SJSA1 (cell line): ENCODE measurements at places on chromosomes 6 and 20. TPM values are rescaled to one million over a fixed set of nuclear protein-coding genes. Genes with fewer than 3 reads are reported as not detected.
A peak's percentile ranks its signal among the peaks of the same experiment; 100 is the strongest.

RFX6 gene
- not detected in 2 replicates for total RNA-seq

EPHA7 gene
- total RNA-seq = not detected in 2 replicates

KHDC3L gene
- not detected in 2 replicates for total RNA-seq

HELZ2 gene
- total RNA-seq = 14.3 and 17.8 TPM in 2 replicates

VGLL2 gene
- total RNA-seq = 0.05 TPM in 1 of 2 replicates, not detected in the other

PDE7B gene
- total RNA-seq = not detected in 2 replicates

ZNF165 gene
- total RNA-seq = 0.08 TPM in 1 of 2 replicates, not detected in the other

DNA sequence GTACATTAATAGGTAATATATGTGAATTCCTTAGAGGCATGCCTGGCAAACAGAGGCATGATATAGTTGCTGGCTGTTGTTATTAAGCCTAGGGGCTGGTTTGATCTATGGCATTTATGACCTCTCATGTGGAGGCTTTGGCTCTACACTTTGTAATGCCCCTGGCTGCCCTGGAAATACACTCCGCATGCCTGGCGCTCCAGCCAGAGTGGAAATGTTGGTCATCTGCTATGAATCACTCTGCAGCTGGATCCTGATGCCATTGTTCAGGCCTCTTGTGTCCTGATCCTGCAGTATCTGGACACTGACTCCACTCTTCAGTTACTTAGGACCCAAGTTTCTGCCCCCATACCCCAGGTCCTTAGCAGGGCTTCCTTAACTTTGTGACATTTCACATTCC, 200.5 kb upstream of the PCSK2 start:
- H3K27me3 ChIP-seq = no peaks in the 10 kb centered on the region; the same call in 1 of the 2 replicates
- no peaks in the 10 kb centered on the region for H3K36me3 ChIP-seq
- DNase-seq = no peak
- no peak overlapping the region for H3K4me3 ChIP-seq

GRCh38 chr6:131061041-131061750, 1.8 kb downstream of the EPB41L2 start:
- H3K36me3 ChIP-seq = peaks cover 14% of the 10 kb centered on the region
- peaks cover 62% of the 10 kb centered on the region for H3K4me1 ChIP-seq
- DNase-seq = peak; percentile 52
- peak overlapping the region; percentile 50 for H3K27ac ChIP-seq

- no peak for DNase-seq
- no peak overlapping the region for H3K4me3 ChIP-seq
- H3K4me1 ChIP-seq = no peaks in the 10 kb centered on the region
- no peaks in the 10 kb centered on the region for H3K36me3 ChIP-seq
- peaks cover 22% of the 10 kb centered on the region for H3K27me3 ChIP-seq
- no peak overlapping the region for H3K27ac ChIP-seq
These were observed 151.8 kb downstream of the UNC5CL start for GRCh38 chr6:40887079-40887791.

GRCh38 chr6:110874880-110875547, 429 bp downstream of the AMD1 start:
- H3K27me3 ChIP-seq = no peaks in the 10 kb centered on the region
- peaks cover 35% of the 10 kb centered on the region for H3K4me1 ChIP-seq
- H3K4me3 ChIP-seq = peak overlapping the region; percentile 86
- H3K27ac ChIP-seq = peak overlapping the region; percentile 58

- peak overlapping the region; percentile 75 for H3K27ac ChIP-seq
- H3K36me3 ChIP-seq = no peaks in the 10 kb centered on the region
- DNase-seq = peak; percentile 88
- H3K4me3 ChIP-seq = no peak overlapping the region
These were observed 18.4 kb downstream of the SLC22A23 start for GRCh38 chr6:3438190-3439167.

GRCh38 chr20:23152902-23153301, 66.8 kb upstream of the CD93 start:
- H3K4me3 ChIP-seq = no peak overlapping the region
- no peaks in the 10 kb centered on the region for H3K36me3 ChIP-seq
- H3K27me3 ChIP-seq = no peaks in the 10 kb centered on the region
- no peak overlapping the region for H3K27ac ChIP-seq
- peaks cover 58% of the 10 kb centered on the region for H3K4me1 ChIP-seq

- H3K27ac ChIP-seq = no peak overlapping the region
- H3K4me3 ChIP-seq = no peak overlapping the region
- H3K36me3 ChIP-seq = no peaks in the 10 kb centered on the region
- peaks cover 34% of the 10 kb centered on the region for H3K4me1 ChIP-seq
- no peak for DNase-seq
These were observed 8.7 kb upstream of the GTF3C6 start for GRCh38 chr6:110949679-110950285.

DNA sequence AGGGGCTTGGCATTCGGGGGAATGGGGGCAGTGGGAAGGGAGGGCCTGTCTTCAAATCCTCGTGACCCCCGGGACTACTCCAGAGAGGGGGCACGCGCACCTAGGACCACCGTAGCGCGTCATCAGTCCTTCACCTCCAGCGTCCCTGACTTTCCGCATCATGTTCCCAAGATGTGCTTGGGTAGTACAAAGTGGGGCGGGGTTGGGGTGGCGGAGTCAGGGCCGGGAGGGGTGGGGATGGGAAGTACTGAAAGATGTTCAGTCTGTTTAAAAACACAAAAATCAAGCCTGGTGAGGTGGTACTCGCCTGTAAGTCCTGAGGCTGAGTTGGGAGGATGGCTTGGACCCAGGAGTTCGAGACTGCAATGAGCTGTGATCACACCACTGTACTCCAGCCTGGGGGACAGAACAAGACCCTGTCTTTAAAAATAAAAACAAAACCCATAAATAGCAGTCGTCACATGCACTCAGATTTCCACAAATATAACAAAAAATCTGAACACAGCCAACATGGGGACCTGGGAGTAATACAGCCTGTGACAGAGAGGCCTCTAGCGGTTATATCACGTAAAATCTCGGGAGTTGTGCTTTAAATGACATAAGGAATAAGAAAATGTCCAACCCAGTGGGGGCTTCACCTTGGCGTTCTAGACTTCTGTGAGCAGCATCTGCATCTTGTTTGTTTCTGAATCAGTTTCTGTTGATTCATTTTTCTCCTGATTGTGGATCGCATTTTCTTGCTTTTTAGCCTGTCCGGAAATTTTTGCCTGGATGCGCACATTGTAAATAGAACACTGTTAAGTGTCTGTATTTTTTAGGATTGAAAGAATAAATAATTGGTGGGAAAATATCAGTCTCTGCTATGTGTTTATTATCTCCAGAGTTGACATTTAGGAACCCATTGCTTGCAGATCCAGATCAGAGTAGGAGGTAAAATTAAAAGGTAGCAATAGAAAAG, 698 bp upstream of the LRP11 start:
- no peaks in the 10 kb centered on the region for H3K27me3 ChIP-seq
- no peak overlapping the region for H3K27ac ChIP-seq
- peak; percentile 73 for DNase-seq
- peaks cover 42% of the 10 kb centered on the region for H3K4me1 ChIP-seq
- peak overlapping the region; percentile 93 for H3K4me3 ChIP-seq

DNA sequence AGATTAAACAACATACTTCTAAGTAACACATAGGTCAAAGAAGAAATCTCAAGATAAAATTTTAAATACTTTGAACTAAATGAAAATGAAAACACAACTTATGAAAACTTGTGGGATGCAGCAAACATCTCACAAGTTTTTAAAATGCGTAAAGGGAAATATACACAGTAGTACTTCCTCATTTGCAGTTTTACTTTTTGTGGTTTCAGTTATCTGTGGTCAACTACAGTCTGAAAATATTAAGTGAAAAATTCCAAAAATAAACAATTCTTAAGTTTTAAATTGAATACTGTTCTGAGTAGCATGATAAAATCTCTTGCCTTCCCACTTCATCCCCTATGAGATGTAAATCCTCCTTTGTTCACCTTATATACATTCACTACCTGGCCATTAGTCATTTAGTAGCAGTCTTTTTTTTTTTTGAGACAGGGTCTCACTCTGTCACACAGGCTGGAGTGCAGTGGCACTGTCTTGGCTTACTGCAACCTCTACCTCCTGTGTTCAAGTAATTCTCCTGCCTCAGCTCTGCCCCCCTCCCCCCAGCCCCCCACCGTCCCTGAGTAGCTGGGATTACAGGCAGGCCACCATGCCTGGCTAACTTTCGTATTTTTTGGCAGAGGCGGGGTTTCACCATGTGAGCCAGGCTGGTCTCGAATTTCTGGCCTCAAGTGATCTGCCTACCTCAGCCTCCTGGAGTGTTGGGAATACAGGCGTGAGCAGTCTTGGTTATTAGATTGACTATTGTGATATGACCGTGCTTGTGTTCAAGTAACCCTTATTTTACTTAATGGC, 154.6 kb upstream of the AHI1 start:
- no peaks in the 10 kb centered on the region for H3K27me3 ChIP-seq
- no peak overlapping the region for H3K4me3 ChIP-seq
- no peak for DNase-seq
- H3K27ac ChIP-seq = no peak overlapping the region
- no peaks in the 10 kb centered on the region for H3K36me3 ChIP-seq
- no peaks in the 10 kb centered on the region for H3K4me1 ChIP-seq

DNA sequence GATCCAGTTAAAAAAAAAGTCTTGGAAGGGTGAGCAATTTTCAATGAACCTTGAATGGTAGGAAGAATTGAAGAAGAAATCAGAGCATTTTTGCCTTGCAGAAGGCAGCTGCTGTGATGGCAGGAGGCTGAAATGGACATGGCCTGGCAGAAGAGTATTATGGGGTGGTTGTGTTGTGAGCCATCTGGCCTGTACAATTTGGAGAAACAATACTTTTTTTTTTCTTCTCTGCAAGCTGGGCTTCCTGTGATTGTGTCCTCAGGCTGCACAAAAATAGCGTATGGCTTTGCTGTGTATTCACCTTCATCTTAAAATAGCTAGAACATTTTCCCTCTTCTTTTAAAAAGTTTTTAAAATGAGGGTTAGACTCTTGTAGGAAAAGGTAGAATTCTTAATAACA, 21.4 kb downstream of the SYCP2L start:
- DNase-seq = no peak
- no peak overlapping the region for H3K4me3 ChIP-seq
- no peaks in the 10 kb centered on the region for H3K27me3 ChIP-seq
- H3K4me1 ChIP-seq = no peaks in the 10 kb centered on the region
- no peaks in the 10 kb centered on the region for H3K36me3 ChIP-seq

- no peak overlapping the region for H3K4me3 ChIP-seq
- DNase-seq = no peak
- H3K27me3 ChIP-seq = no peaks in the 10 kb centered on the region
- no peaks in the 10 kb centered on the region for H3K4me1 ChIP-seq
These were observed 44.1 kb upstream of the RIN2 start for GRCh38 chr20:19713822-19714578.

DNA sequence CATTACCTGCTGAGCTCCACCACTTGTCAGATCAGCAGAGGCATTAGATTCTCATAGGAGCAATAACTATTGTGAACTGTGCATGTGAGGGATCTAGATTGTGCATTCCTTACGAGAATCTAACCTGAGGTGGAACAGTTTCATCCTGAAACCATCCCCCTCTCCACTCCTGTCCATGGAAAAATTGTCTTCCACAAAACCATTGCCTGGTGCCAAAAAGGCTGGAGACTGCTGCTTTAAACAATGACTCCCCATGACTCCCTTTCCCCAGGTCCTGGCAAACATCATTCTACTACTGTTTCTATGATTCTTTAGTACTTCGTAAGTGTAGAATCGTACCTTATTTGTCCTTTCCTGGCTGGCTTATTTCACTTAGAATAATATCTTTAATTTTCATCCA, 9.7 kb upstream of the DYNLRB1 start:
- H3K36me3 ChIP-seq = peaks cover 76% of the 10 kb centered on the region
- no peaks in the 10 kb centered on the region for H3K27me3 ChIP-seq
- no peak for DNase-seq
- H3K4me1 ChIP-seq = no peaks in the 10 kb centered on the region; the same call in 1 of the 2 replicates
- H3K4me3 ChIP-seq = no peak overlapping the region
- no peak overlapping the region for H3K27ac ChIP-seq

GRCh38 chr20:20373091-20373571, 5.2 kb downstream of the INSM1 start:
- H3K27ac ChIP-seq = no peak overlapping the region
- no peak for DNase-seq
- no peaks in the 10 kb centered on the region for H3K4me1 ChIP-seq

DNA sequence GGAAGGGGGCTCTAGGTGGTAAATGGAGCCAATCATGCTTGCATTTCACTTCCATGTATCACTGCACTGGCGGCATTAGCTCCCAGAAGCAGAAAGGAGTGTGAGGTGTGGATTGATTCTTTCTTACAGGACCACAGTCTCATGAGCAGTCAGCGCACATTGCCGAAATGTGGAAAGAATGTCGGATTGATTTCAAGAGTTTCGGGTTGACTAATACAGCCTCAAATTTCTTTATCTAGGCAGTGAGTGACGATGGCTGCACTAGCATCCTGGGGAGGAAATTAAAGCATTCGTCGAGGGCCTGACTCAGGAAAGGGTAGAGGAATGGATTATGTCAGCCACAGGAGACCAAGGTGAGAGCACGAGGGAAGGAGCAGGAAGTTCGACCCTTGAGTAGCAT, 222.8 kb upstream of the CDYL start:
- no peak overlapping the region for H3K27ac ChIP-seq
- DNase-seq = no peak
- no peaks in the 10 kb centered on the region for H3K27me3 ChIP-seq
- no peaks in the 10 kb centered on the region for H3K4me1 ChIP-seq

GRCh38 chr6:13538084-13538483, 36.3 kb upstream of the SIRT5 start:
- H3K4me1 ChIP-seq = no peaks in the 10 kb centered on the region
- no peaks in the 10 kb centered on the region for H3K36me3 ChIP-seq

DNA sequence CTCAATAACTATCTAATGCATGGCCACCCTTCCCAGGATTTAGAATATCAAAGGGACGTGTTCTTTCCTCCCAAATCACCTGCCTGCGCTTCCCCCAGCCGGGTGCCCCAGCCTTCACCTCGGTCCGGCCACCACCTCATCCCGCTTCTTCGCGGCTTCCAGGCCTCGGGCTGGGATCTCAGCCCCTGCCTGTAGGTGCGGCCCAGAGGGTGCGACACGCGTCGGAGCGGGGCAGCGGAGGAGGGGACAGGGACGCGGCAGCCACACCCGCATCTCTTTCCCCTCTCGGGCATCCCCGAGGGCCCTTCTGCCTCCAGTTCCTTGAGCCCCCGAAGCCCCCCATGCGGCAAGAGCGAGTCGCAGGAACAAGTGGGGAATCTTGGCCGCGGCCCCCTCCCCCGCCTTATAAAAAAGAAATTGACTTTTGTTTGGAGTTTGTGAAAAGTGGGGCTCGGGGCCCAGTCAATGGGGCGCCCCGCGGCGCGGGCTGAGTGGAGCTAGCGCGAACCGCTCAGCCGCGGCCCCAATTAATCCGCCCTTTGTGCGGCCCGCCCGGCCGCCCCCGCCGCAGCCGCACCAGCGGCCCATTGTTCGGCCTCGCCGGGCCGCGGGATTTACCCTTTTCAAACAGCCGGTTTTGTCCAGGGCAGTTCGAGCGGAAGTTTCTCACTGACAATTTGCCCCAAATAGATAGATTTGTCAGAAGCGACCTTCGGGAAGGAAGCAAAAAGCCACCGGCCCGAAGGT, 8.4 kb upstream of the NR2E1 start:
- no peaks in the 10 kb centered on the region for H3K4me1 ChIP-seq
- peaks cover 27% of the 10 kb centered on the region for H3K27me3 ChIP-seq

DNA sequence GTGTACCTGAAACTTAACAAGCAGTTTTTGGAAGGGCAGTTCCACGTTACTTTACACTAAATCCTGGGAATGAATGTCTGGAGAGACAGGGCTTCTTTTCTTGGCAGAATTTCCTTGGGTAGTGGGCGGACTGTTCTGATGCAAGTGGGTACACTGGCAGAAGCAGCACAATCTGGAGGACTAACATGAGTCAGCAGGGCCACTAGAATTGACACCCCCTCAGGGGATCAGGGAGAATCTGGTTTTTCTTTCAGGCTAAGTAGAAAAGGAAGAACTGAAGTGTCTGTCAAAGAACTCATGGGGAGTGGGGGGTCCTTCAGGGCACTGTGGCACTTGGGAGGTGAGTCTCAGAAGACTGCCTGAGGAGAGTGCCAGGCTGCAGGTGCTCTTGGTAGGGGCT, 34.6 kb downstream of the PANK2 start:
- H3K27ac ChIP-seq = no peak overlapping the region
- H3K27me3 ChIP-seq = no peaks in the 10 kb centered on the region
- no peaks in the 10 kb centered on the region for H3K4me1 ChIP-seq
- H3K36me3 ChIP-seq = peaks cover 81% of the 10 kb centered on the region
- no peak overlapping the region for H3K4me3 ChIP-seq
